ENCODE measurements at places on chromosomes 13 and 19.

- peak; percentile 32 for DNase-seq
Observed at GRCh38 chr19:16136185-16136999, 7.1 kb upstream of the HSH2D start.

DNA sequence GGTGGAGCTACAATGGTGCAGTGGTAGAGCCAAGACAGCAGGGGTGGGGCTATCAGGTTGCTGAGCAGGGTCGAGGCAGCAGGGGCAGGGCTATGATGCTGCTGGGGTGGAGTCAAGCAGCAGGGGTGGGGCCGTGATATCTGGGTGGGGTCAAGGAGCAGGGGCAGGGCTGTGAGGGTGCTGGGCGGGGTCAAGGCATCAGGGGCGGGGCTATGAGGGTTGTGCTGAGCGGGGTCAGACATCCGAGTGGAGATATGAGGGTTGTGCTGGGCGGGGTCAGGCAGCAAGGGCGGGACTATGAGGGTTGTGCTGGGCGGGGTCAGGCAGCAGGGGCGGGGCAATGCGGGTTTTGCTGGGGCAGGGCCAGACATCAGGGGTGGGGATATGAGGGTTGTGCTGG is 14.7 kb downstream of the HCN2 start:
- no peak for DNase-seq

- no peak for DNase-seq
Observed at GRCh38 chr13:101567841-101568240, 115.4 kb downstream of the ITGBL1 start.

- DNase-seq = no peak
Observed at GRCh38 chr13:36211567-36211966, 2.8 kb downstream of the SOHLH2 start.

DNA sequence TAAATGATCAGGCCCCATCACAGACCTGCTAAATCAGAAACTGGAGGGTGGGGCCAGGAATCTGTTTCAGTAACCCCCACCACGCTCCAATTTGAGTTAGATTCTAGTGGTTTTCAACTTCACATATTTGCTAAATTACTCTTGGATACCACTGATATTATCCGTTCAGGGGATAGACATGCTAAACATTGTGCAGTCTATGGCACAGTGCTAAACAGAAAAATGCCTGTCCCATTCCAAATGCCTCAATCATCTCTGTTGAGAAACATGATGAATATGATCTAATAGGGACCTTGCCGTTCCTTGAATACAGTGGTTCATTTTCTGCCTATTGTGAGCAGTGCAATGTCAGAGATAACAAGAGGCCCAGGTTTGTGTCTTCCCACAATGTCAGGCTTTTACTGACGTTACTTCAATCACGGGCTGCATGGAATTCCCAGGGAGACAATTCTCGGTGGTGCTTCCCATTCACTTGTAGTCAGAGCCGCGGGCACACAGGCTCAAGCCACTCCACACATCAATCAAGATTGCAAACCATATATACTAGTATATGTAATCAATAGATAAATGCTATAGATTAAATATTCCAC is 52.7 kb downstream of the MYO16 start:
- no peak for DNase-seq
